ENCODE measurements at places on chromosomes 7 and 10.

DNA sequence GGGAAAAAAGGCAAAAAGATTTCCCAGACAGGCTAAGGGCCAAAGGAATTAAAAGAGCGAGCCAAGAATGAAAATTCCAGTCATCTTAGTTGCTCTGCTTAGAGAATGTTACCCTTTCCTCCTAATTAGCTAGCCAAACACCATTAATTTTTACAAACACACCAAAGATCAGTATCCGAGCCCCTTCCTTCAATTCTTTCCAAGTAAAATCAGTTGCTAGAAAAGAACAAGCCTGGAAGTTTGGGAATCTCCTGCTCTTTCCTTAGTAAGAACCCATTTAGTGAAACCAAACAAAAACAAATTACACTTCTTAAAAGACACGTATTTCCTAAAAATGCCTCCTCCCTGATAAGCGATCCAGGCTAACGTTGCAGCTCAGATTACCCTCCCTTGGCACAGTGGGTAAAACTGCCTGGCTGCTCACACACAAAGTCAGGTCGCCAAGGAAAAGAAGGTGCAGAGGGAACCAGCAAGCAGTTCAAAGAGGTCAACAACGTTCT lies 57.1 kb upstream of the ABLIM1 start:
- no peak for DNase-seq

GRCh38 chr7:99824091-99824490 lies 3.7 kb upstream of the CYP3A43 start:
- no peak for DNase-seq

DNA sequence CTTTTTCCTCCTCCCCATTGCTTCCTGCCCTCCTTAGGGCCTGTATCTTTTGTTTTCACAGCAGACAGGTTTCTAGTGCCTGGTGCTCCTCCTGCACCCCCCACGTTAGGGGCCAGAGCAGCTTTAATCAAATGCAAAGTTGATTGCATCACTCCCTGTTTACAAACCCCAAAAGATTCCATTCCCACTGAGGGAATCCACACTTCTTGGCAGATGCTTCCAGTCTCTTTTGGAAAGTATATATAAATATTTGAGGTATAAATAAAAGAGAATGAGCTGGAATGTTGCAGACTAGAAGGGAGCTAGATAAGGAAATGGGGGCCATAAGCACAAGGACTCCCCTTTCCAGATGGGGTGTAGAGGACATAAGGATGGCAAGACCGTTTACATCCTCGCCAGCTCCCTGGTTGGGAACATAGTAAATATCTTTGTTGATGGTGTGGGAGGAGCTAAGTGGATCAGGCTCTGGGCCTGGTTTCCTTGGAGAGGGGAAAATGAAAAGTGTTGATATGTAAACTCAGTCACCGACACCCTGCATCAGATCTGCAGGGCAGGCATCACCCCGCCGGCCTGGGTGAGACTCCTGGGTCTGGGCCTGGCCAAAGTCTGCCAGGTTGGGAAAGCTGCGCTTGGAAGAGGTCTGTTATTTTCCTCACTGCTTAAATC lies 6.2 kb downstream of the RARRES2 start:
- no peak for DNase-seq

GRCh38 chr10:19947215-19947614 lies 131.0 kb downstream of the PLXDC2 start:
- DNase-seq: no peak

GRCh38 chr7:104135760-104136558 lies 71.9 kb downstream of the ORC5 start:
- no peak for DNase-seq

GRCh38 chr10:124728071-124728829 lies 15.9 kb downstream of the FAM53B start:
- DNase-seq: no peak

- DNase-seq: peak; percentile 97
Measured at GRCh38 chr10:63628526-63629362, 107.5 kb downstream of the REEP3 start.

DNA sequence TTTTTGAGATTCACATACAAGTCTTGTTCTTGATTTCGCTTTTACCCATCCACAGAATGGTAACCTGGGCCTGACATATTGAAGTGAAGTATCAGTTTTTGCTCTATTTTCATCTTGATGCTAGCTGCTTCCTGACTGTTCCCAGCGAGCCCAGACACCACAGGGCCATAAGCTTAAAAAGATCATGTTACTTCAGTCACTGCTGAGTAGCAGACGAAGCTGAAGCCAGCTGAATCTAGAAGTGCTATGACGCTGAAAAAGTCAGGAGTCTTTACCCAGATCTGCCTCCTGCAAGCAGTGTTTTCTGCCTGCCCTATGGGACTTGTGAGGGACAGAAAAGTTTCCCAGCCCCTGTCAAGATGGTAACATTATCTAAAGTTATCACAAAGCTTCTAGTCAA lies 2.7 kb upstream of the PRXL2A start:
- DNase-seq: peak; percentile 47

- no peak for DNase-seq
Measured at GRCh38 chr7:140458201-140458600, 21.1 kb downstream of the MKRN1 start.
